Stomach (tissue), 19 donors: ENCODE measurements at places on chromosomes 5 and 9.

GRCh38 chr9:19516348-19516747 is 107.5 kb downstream of the ACER2 start:
- DNase-seq = no peak

- peak; percentile 59 for DNase-seq
Measured at GRCh38 chr9:89277454-89277853, 33.5 kb upstream of the CKS2 start.

DNA sequence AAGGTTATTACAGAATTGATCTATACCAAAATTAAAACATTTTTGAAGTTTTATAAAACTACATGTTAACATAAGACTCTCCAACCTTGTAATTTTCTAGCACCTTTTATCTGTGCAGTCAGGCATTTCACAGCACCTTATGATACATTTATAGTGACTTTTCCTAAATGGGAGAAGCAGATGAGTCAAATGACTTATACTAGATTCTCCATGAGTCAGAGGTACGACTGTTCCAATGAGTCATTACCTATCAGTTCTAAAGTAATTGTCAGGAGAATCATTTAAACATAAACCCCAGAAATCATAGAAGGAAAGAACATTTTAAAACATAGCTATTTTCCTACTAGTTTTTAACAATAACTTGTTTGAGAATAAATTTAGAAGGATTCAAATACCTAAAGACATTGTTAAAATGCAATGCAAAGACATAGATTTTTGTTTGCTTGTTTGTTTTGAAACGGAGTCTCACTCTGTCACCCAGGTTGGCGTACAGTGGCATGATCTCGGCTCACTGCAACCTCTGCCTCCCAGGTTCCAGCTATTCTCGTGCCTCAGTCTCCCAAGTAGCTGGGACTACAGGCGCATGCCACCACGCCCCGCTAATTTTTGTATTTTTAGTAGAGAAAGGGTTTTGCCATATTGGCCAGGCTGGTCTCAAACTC is 34.7 kb upstream of the DMXL1 start:
- no peak for DNase-seq

GRCh38 chr9:35518981-35519679 is 29.2 kb downstream of the RUSC2 start:
- DNase-seq = peak; percentile 43

GRCh38 chr9:35510754-35511428 is 21.0 kb downstream of the RUSC2 start:
- peak; percentile 86 for DNase-seq

DNA sequence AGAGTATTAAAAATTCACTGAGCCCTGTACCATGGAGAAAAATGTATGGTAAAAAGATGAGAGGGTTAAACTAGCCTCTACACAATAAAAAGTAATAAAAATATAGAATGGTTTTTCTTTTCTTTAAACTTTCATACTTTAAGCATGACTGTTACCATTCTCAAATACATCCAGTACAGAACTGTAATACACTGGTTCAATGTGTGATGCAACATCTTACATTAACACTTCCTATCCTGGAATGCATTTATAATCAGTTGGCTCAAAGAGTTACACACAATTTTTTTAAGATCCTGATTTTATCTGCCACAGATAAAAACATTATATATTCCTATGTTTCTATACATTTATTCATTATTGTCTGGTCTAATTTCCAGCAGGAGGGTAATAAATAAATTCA is 4.7 kb downstream of the GNAQ start:
- no peak for DNase-seq

DNA sequence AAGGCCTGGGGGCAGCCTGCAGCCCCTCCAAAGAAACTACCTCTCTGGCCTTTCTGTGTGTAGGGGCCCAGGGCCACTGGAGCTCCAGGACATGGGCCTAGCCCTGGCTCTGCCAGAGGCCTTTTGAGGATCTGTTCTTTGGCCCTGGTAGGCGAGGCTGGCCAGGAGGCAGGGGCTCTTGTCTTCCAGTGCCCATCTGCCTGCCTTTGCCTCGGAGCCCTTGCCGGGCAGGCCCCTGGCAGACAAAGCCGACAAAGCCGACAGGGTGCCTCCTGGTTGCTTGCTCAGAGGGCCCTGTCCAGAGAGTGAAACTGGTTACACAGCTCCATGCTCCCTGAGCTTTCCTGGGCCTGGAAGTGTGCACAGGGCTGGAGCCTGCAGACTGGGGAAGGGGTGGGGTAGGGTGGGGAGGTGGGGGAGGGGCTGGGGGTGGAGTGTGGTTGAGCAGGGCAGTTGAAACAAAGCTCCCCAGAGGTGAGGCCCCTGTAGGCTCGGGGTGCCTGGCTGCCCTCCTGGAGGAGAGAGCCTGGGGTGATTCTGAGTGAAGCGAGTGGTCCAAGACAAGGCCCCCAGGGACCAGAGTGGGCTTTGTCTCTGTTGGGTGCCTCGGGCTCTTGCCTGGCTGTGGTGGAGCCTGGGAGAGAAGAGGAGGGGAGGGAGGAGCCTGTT is 29.3 kb downstream of the PTPA start:
- peak; percentile 84 for DNase-seq

DNA sequence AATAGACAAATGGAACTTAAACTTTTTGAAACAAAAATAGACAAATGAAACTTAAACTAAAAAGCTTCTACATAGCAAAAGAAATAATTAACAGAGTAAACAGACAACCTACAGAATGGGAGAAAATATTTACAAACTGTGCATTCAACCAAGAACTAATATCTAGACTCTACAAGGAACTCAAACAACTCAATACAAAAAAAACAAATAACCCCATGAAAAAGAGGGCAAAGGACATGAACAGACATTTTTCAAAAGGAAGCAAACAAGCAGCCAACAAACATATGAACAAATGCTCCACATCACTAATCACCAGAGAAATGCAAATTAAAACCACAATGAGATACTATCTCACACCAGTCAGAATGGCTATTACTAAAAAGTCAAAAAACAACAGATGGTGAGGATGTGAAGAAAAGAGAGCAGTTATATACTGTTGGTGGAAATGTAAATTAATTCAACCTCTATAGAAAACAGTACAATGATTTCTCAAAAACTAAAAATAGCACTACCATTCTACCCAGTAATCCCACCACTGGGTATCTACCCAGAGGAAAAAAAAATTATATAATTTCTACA is 170.8 kb upstream of the RGMB start:
- DNase-seq = no peak

GRCh38 chr5:135721548-135722090 is 112.8 kb upstream of the SLC25A48 start:
- DNase-seq = no peak
